Anterior cingulate cortex (tissue), 58 donors: ENCODE measurements at places on chromosomes 2 and 18.

- no peak for DNase-seq
Observed at GRCh38 chr18:13260197-13260934, 41.8 kb downstream of the LDLRAD4 start.

- DNase-seq = no peak
Observed at GRCh38 chr2:122389694-122390093, 634.2 kb downstream of the TSN start.

- DNase-seq = no peak
Observed at GRCh38 chr2:9074930-9075329, 71.4 kb upstream of the MBOAT2 start.

- no peak for DNase-seq
Observed at GRCh38 chr2:714005-714741, 37.0 kb upstream of the TMEM18 start.

- no peak for DNase-seq
Observed at GRCh38 chr18:7202169-7202568, 28.7 kb upstream of the LRRC30 start.

DNA sequence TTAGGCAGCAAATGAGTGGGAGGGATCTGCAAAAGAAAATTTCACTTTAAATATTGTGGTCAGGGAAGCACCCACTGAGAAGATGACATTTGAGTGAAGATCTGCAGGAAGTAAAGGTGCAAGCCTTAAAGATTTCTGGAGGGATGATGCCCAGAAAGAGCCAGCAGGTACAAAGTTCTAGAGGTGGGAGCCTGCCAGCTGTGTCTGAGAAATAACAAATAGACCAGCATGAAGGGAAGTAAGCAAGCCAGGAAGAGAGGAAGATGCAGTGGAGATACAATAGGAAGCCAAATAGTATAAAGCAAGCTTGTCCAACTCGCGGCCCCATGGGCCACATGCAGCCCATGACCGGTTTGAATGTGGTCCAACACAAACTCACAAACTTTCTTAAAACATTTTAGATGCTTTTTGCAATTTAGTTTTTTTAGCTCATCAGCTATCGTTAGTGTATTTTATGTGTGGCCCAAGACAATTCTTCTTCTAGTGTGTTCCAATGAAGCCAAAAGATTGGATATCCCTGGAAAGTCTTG lies 489.9 kb downstream of the DCC start:
- DNase-seq = no peak

GRCh38 chr2:160257041-160257742 lies 57.1 kb upstream of the ITGB6 start:
- no peak for DNase-seq

DNA sequence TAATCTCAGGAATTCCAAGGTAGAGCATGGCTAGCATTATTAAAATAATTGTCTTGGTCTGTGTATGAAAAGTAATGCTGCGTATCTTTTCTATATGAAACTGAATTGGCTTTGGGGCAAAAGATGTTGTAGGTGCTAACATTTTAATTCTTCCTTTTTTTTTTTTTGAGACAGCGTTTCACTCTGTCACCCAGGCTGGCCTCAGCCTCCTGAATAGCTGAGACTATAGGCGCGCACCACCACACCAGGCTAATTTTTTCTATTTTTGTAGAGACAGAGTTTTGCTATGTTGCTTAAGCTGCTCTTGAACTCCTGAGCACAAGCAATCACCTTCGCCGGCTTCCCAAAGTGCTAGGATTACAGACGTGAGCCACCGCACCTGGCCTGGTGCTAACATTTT lies 172.6 kb upstream of the STON1 start:
- no peak for DNase-seq

GRCh38 chr2:128325611-128326181 lies 7.0 kb upstream of the HS6ST1 start:
- no peak for DNase-seq

- DNase-seq = no peak
Observed at GRCh38 chr18:56221195-56222065, 417.0 kb downstream of the TXNL1 start.

GRCh38 chr2:129828792-129829191 lies 150.7 kb upstream of the RAB6C start:
- no peak for DNase-seq

- no peak for DNase-seq
Observed at GRCh38 chr2:64850642-64851041, 138.6 kb upstream of the SLC1A4 start.

GRCh38 chr2:187180529-187180928 lies 267.5 kb downstream of the CALCRL start:
- no peak for DNase-seq
